ENCODE measurements at places on chromosomes 7 and 10.

- no peak for DNase-seq
Observed at GRCh38 chr7:2824678-2825461, 19.2 kb downstream of the GNA12 start.

DNA sequence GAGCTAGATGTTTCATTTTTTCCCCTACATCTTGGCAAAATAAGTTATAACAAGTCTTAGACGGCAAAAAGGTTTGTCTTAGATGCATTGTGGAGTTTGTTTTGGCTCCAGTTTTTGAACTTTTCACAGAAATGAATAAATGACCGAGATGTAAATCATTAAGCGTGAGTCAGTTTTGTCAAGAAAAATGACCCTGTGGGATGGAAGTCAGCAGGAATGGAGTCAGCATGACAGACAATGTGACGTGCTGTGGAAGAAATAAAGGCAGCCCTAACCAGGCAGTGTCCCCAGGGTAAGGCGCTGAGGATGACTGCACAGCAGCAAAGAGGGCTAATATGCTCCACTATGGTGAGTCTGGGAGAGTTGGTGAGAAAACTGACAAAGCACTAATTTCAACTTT lies 163.2 kb downstream of the NOC3L start:
- no peak for DNase-seq

GRCh38 chr10:111531690-111532089 lies 454.9 kb downstream of the ADRA2A start:
- DNase-seq, result no peak

GRCh38 chr10:123790132-123790885 lies 101.3 kb downstream of the CPXM2 start:
- no peak for DNase-seq

GRCh38 chr10:98138031-98138430 lies 3.6 kb downstream of the R3HCC1L start:
- DNase-seq, result no peak

- DNase-seq, result no peak
Observed at GRCh38 chr10:79229830-79230327, 117.4 kb upstream of the PPIF start.

GRCh38 chr7:3559278-3559677 lies 258.2 kb downstream of the SDK1 start:
- DNase-seq, result peak; percentile 14

- no peak for DNase-seq
Observed at GRCh38 chr10:131656009-131656408, 244.8 kb upstream of the PPP2R2D start.

DNA sequence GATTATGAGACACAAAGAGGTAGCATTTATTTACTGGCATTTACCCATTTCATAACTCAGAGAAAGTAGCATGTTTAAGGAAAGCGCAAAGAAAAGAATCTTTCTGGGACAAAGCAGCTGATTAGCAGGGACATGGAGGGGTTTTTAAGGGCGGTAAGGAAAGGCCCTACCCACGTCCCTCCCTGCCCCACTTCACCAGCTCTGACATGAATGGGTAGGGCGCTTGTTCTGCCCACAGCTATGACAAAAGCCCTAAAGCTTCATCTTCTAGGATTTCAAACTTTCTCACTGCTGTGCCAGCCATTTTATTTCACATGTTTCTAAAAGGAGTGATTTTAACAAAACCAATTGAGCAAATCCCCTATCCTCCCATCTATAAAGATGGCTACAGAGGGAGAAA lies 406.9 kb upstream of the KLF6 start:
- no peak for DNase-seq

DNA sequence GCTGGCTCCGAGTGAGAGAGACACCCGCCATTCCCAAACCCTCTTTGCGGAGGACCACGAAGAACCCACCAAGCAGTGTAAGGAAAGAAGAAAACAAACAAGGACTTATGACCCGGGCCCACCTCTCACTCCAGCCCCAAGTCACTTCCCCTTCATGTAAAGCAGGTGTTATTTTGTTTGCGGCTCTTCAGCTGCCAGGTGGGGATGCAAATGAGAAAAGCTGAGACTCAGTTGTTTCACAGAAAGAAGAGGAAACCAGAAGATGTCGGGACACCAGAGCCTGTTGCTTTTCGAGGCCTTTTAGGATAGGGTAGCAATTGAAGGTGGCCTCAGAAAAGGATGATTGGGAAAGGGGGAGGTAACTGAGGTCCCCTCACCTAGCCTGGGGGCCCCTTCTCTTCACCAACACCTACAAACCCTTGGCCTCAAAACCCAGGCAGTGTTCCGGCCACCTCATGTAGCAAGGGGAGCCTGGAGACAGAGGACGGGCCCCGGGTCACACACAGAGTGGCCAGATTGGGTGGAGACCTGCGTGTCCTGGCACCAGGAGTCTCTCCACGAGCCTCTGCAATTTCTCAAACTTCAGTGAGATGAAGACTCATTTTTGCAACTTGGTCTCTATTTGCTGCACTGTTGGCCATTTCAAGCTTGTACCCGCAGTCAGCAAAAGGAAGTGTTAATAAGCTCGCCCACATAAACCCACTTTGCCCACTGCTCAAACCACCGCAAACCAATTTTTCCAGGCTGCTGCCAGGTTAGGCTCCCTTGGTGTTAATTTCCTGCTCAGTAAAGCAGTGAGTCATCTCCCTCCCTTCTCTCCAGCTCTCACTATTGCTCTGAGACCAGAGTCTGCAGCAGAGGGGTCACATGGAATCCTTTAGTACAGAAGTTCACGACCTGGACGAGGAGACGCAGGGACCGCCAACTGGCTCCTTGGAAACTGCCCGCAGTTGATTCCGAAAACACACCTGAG lies 45.5 kb downstream of the AOC1 start:
- peak; percentile 27 for DNase-seq

Measured in activated T-cell treated with anti-CD3 and anti-CD28 coated beads, Interleukin-2, amount 50 U/mL, for 72 hours (primary cell).